Dermis lymphatic vessel endothelial cell (primary cell): ENCODE measurements at places on chromosomes 12 and 14. TPM values are rescaled to one million over a fixed set of nuclear protein-coding genes. Genes with fewer than 3 reads are reported as not detected.

Gene CCDC177
- total RNA-seq: not detected in 2 replicates

Gene DACT1
- 0.22 and 0.26 TPM in 2 replicates for total RNA-seq

Gene CCDC38
- total RNA-seq: not detected in 2 replicates

Gene KRT83
- not detected in 2 replicates for total RNA-seq

Gene RNF212B
- total RNA-seq: not detected in 2 replicates

Gene FLRT2
- total RNA-seq: 88.0 and 100 TPM in 2 replicates
